Nucleus accumbens (tissue), 56 donors: ENCODE measurements at places on chromosomes 3 and 15.

GRCh38 chr3:14913926-14914778 is 33.2 kb upstream of the NR2C2 start:
- DNase-seq, result no peak

DNA sequence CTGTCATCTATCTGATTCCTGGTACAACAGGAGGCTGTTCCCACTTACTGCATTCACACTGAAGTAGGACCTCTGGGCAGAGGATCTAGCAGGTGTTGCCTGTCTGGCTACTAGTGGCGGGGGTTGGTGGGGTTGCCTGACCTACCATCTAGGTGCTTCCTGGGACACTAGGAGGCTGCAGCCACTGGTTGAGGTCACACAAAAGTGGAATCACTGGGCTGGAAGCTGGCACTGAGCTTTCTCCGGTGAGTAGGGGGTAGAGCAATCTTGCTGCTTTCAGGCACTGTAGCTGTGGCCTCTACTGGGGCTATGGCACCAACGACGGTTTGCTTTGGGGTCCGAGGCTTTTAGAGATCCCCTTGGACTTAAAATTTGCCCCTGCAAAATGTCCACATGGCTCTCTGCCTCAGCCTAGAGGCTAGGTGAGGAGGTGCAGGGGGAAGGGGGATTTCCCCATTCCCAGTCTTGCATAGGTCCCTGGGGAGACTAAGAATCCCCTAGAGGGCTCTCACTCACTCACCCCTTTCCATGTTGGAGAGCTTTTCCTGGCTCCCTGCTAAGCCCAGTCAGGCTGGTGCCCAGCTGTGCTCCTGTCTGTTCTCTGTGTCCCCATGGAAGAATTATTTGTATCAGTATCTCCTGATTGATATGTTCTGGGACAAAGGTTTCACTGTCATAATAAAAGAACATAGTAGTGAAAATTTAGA is 397.7 kb upstream of the EPHA6 start:
- no peak for DNase-seq

DNA sequence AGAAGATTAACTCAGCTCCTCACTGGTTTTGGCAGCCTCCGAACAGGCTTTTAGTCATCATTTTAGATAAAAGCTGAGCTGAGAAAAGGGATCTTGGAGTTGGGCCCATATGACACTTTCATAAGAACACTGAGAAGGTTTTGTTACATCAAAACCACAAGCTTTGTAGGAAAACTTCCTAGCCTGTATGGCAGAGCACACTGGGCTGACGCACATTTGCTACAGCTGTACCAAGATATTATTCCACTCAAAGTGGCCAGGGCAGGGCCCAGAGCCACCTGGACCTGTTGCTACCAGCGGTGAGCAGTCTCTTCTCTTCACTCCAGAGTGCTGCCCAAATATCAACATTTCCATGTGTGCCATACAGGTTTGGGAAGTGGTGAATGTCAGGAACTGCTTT is 160.5 kb upstream of the CCDC54 start:
- DNase-seq, result no peak

GRCh38 chr3:197021231-197021630 is 8.4 kb downstream of the MELTF start:
- DNase-seq, result no peak

DNA sequence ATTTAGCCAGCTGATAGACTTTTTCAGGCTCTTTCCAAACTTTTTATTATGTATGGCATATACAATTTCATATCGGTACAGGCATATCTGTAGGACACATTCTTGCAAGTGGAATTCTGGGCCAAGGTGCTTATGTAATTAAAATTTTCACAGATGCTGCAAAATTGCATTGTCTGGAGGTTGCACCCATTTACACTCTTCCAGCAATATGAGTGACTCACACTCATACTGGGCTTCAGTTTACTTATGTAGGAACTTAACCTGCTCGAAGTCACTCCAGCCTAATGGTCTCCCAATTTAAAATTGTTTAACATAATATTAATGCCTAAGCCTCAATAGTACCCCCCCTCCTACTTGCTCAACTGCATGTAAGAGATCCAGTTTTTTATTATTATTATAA is 11.2 kb upstream of the SEC62 start:
- DNase-seq, result no peak

DNA sequence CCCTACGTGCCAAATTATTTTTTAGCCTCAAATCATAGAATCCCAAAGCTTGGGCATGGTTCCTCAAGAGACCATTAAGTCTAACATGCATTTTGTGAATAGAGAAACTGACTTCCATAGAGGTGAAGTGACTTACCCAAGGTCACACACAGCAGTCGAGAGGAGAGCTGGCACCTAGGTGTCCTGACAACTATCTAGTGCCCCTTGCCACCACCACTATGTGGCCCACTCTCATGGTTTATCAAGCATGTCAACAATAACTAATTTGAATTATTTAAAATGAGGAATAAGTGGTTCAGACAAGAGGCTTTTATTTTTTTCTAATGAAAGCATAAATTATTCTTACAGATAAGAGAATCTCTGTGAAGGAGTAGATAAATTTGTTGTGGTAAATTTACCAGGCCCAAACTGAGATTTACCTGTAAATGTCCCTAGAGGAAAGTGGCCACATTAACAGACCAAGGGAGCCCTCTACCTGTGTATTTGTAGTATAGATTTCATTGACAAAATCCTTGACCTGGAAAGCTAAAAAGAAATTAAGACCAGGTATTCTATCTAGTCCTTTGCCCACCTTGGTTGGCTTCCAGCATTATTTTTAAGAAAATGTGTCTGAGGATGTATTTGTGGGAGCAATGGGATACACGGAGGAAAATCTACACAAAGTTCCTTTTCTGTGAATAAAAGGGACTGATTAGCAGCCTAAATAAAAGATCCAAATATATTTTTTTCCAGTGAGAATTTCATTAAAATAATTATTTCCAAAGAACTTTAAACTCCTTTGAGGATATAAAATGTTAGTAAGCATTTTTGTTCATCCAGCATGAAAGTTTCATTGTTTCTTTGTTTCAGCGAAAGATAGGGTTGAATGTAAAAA is 49.1 kb downstream of the IQCH start:
- DNase-seq, result no peak

- no peak for DNase-seq
Observed at GRCh38 chr15:98734466-98735199, 86.3 kb downstream of the IGF1R start.

- peak; percentile 92 for DNase-seq
Observed at GRCh38 chr3:194756791-194757325, 71.2 kb downstream of the FAM43A start.

GRCh38 chr15:24627443-24627842 is 48.1 kb upstream of the NPAP1 start:
- DNase-seq, result no peak

DNA sequence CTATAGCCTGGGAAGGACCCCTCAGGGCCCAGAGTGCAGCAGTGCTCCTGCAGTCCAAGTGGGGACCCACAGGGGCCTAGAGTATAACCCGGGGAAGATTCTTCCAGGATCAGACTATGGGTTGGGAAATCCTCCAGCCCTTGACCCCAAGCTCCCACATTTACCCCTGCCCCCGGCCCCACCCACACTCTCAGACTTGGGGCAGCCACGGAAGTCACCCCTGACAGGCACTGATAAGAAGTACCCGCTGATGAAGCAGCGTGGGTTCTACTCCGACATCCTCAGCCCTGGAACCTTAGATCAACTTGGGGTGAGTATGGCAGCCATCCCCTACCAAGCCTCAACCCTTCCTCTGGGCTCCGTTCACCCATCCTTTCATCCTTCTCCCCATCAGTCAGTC is 6.3 kb downstream of the DNAH1 start:
- DNase-seq, result no peak

DNA sequence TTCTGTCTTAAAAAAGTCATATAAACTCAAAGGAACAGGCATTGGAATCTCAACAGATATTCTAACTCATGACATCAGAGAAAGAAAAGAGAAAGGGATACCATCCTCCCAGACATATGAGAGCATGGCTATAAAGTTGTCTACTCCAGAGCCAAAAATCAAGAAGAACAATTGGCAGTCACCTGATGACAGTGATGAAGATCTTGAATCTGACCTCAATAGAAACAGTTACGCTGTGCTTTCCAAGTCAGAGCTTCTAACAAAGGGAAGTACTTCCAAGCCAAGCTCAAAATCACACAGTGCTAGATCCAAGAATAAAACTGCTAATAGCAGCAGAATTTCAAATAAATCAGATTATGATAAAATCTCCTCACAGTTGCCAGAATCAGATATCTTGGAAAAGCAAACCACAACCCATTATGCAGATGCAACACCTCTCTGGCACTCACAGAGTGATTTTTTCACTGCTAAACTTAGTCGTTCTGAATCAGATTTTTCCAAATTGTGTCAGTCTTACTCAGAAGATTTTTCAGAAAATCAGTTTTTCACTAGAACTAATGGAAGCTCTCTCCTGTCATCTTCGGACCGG is 35.9 kb downstream of the UNC13C start:
- DNase-seq, result no peak

DNA sequence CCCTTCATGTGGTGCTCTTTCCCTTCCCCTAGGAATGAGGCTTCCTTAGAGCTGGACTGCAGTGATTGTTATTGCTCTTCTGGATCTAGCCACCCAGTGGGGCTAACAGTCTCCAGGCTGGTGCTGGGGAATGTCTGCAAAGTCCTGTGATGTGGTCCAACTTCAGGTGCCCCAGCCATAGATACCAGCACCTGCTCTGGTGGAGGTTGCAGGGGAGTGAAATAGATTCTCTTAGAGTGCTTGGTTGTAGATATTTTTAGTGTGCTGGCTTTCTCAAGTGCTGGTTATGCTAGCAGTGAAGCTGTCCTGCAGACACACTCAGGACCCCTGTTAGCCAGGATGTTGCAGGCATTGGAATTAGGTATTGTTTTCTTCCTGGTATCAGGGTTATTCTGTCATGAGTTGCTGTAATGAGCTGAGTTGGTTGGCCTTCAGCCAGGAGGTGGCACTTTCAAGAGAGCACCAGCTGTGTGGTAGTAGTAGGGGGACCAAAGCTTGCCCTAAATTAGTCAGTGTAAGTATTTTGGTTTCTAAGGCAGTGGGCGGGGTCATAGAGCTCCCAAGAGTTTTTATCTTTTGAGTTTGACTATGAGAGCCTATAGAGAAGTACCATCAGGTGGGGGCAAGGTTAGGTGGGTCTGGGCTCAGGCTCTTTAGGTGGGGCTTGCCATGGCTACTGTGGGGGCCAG is 317.5 kb upstream of the SGO1 start:
- no peak for DNase-seq

DNA sequence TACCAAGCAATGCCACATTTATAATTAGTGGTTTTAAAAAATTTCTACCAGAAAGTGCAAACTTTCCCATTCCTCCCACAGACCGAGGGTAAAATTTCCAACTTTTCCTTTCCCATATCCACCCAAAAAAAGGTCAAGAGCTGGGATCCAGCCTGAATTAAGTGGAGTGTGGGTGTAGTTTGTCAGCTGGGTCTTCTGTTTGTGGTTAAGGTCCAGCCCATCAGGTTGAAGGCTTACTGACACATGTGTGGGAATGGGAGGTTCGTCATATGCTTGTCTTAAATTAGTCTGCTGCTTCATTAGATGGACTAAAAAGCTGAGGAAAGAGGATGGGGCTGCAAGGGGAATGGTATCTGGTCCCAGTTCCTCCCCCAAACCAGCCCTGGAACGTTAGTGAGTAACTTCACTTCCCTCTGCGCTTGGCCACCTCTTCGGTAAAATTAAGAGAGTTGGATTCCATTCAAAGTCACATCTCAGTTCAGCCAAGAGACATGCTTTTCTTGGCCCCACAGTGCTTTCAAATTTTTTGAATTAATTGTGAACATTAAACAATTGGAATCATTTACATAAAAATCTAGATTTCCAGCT is 59.0 kb upstream of the PLCL2 start:
- DNase-seq, result no peak

GRCh38 chr3:157436583-157437291 is at the start of gene PTX3:
PTX3 (plus strand) TSS chr3:157436850; CDS start chr3:157436934, 84 bp downstream.
- DNase-seq, result no peak

DNA sequence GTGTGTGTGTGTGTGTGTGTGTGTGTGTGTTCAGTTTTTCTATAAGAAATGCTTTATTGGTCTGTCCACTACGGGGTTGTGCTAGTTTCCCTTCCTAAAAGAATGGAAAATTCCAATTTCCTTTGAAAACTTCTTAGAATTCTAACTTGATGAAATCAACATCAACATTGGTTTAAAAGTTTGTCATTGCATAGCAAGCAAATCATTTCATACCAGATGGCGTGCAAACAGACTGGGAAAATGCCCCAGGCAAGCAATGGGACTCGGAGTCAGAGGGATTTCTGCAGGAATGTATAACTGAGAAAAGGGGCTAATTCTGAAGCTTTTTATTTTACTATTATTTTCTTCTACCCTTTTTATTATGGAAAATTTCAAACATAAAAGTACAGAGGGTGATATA is 13.1 kb upstream of the DYNC1LI1 start:
- DNase-seq, result no peak

- DNase-seq, result no peak
Observed at GRCh38 chr15:87841426-87841998, 415.0 kb downstream of the NTRK3 start.
